ENCODE measurements at places on chromosomes 2 and 18.

DNA sequence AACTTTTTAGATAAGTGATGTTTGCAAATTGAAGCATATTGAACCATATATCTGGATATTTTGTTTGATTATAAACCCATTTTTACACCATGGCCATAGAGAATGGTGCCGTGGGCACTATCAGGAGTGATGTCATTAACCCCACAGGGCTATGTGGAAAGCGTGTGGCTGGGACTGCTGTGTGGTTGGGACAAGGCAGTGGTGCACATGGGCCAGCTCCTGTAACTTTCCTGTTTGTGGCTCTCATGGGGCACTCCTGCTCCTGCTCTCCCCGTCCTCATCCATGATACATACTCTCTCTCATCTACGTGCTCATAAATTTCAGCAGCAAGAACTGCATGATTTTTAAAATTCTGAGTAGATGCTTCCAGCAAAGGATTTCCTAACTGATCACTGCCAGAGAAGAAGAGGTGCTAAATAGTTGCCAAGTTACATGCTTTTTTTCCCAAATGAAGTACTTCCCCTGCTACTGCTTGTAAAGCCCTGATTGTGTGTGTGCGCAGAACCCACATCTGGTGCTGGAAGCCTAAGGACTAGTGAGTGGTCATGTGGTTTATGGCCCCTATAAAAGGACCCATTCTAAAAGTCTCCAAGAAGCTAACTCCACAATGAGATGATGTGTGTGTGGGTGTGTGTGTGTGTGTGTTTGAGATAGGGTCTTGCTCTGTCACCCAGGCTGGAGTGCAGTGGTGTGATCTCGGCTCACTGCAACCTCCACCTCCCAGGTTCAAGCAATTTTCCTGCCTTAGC is 240.8 kb downstream of the NEDD4L start:
- DNase-seq: no peak

DNA sequence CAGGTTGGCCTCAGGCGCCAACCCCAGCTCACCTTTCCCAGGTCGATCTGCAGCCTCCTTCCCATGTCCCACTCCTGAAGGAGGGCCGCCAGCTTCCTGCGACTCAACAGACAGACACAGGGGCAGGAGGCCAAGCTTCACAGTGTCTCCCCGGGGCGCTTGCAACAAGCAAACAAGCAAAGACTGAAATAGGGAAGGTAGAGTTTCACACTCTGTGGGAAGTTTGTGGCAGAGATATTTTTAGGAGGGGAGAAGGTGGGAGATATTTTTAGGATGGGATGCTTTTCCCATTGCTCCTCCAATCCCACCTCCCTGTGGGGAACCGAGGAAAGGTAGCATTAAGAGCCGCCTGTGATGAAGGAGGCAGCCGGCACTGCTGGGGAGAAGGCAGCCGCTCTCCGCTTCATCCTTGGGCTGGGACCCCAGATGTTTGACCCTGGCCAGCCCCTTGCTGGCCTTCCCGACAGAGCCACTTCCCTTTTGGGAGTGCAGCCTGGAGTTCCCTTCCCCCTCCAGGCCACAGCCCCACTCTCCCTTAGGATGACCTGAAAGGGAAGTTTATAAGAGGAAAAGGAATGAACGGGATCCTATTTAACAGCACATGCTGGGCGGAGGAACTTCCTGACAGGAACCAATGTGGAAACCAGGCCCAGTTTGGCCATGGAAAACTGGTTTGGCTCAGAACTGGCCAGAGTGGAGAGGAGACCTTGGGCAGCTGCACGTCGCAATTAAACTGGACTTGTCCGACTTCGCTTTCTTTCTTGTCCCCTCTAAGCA is 142.2 kb upstream of the SMAD2 start:
- DNase-seq: no peak

- DNase-seq: no peak
These were observed 285.6 kb downstream of the NR4A2 start for GRCh38 chr2:156046900-156047299.

DNA sequence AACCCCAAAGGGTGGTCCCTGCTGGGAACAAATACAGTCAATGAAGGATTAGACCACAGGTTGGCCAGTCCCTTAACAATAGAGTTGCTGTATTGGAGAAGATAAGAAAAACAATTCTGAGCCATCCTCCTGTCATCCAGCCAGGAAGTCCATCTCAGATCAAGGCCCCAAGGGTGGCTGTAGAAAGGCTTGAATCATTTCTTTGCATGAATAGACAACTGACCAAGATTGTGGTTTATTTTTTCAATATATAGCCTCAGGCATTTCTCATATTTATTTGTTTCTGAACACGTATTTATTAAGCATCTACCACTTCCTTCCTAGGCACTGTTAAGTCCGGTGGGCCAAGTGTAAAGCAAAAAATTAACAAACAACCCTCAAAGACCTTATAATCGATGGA is 274.4 kb upstream of the SLC14A2 start:
- DNase-seq: no peak

DNA sequence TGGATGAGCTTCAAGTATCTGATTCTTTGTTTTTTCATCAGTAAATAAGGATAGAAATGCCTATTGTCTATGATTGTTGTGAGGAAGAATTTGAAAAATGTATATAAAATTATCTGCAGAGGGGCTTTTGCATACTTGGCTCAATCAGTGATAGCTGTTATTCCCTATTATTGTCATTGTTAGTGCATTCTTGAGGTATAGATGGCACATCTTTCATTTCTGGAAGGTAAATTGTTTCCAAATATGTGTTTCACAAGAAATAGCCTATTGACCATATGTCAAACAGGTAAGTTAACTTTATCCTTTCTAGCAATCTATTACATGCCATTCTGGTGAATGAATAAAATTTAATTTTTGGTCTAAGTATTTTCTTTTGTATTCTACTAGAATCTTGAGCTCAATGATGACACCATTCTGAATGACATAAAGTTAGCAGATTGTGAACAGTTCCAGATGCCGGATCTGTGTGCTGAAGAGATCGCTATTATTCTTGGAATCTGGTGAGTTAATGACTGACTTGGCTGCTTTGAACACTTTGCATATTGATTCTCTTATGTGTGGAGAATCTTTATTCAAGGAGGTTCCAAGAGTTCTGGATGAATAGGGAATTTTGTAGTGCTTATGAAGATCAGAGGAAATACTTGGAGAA is 44.2 kb downstream of the TTC27 start:
- no peak for DNase-seq

DNA sequence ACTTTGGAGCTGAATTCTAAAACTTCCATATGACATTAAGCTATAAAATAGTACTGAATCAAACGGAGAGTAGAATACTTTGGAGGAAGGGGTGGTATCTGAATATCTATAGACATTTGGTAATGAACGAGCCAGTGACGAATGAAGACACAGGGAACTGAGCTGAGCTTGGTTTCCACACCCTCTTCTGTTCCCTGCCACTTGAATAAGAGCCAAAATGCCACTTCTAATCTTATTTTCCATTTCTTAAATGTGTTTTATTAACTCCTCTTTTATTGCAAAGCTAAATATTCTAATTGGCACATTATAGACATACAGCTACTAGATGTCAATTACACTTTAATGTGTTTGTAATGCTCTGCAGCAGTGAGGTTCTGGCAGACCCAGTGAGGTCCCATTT is 76.1 kb downstream of the AFF3 start:
- no peak for DNase-seq

GRCh38 chr2:39704540-39704939 is 38.8 kb downstream of the TMEM178A start:
- no peak for DNase-seq

DNA sequence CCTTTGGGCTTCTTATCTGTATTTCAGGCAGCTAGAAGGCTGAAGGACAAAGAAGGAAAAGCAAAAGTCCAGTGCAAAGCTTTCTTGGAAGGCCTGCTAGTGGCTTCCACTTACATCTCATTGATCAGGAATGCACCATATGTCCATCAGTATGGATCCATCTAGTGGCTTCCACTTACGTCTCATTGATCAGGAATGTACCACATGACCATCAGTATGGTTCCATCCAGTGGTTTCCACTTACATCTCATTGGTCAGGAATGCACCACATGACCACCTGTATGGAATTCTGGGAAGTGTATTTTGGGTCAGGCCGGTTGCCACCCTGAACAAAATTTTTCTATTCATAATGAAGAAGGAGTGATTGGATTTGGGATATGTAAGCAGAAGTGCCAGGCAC is 70.6 kb downstream of the LYPD6 start:
- no peak for DNase-seq
